ENCODE measurements at places on chromosomes 5 and 9. TPM values are rescaled to one million over a fixed set of nuclear protein-coding genes. Genes with fewer than 3 reads are reported as not detected.

Gene PWWP2A
- total RNA-seq = 19.8 TPM

Gene DRD1
- total RNA-seq = not detected

Gene AHRR
- 12.3 TPM for total RNA-seq

Gene CRHBP
- 0.15 TPM for total RNA-seq

Gene SLC6A7
- not detected for total RNA-seq

Gene SPATA31D4
- total RNA-seq = not detected

Gene LIX1
- not detected for total RNA-seq

Gene GABBR2
- 0.61 TPM for total RNA-seq

Gene CBY3
- total RNA-seq = not detected

Gene VCAN
- 14.1 TPM for total RNA-seq

Gene IFNA2
- total RNA-seq = not detected

Gene STC2
- total RNA-seq = 61.9 TPM

Gene SAXO1
- not detected for total RNA-seq

Gene CDHR2
- not detected for total RNA-seq

Gene PCDHB10
- total RNA-seq = 0.30 TPM

Gene ZNF622
- total RNA-seq = 46.1 TPM

Gene PPIP5K2
- 33.5 TPM for total RNA-seq

Gene OTP
- total RNA-seq = not detected

Gene FBP2
- not detected for total RNA-seq

Gene MELK
- total RNA-seq = 28.3 TPM

Gene RASEF
- total RNA-seq = under 0.01 TPM

Gene DAPK1
- total RNA-seq = 44.4 TPM

Gene CCNJL
- total RNA-seq = 6.2 TPM

Gene CTSV
- total RNA-seq = 1.6 TPM

Gene MYOT
- not detected for total RNA-seq

Gene CAMLG
- total RNA-seq = 46.0 TPM

Gene ACO1
- total RNA-seq = 48.0 TPM
